ENCODE measurements at places on chromosomes 12 and 14.
A peak's percentile ranks its signal among the peaks of the same experiment; 100 is the strongest.

- DNase-seq = no peak
Observed at GRCh38 chr12:91379051-91379775, 196.6 kb upstream of the DCN start.

DNA sequence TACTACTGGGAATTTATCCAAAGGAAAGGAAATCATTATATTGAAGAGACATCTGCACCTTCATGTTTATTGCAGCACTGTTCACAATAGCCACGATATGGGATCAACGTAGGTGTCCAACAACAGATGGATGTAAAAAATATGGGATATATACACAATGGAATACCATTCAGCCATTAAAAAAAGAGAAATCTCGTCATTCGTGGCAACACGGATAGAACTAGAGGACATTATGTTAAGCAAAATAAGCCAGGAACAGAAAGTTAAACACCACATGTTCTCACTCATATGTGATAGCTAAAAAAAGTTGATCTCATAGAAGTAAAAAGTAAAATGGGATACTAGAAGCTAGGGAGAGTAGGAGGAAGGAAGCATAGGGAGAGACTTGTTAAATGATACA lies 82.9 kb upstream of the CLMN start:
- DNase-seq = no peak

- DNase-seq = no peak
Observed at GRCh38 chr12:94872007-94872653, 131.4 kb downstream of the NDUFA12 start.

DNA sequence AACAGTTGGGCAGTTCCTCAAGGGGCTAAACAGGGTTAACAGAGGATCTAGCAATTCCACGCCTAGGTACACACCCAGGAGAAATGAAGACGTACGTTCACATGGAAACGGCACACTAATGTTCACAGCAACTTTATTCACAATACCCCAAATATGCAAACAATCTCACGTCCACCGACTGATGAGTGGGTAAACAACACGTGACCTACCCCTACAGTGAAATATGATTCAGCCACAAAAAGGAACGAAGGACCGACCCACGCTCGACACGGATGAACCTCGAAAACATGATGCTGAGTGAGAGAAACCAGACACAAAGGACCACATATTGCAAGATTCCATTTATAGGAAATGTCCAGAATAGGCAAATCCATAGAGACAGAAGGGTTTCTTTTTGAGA lies 112.7 kb downstream of the NCOR2 start:
- DNase-seq = peak; percentile 54

- peak; percentile 7 for DNase-seq
Observed at GRCh38 chr12:100566887-100567637, 6.4 kb upstream of the GAS2L3 start.

DNA sequence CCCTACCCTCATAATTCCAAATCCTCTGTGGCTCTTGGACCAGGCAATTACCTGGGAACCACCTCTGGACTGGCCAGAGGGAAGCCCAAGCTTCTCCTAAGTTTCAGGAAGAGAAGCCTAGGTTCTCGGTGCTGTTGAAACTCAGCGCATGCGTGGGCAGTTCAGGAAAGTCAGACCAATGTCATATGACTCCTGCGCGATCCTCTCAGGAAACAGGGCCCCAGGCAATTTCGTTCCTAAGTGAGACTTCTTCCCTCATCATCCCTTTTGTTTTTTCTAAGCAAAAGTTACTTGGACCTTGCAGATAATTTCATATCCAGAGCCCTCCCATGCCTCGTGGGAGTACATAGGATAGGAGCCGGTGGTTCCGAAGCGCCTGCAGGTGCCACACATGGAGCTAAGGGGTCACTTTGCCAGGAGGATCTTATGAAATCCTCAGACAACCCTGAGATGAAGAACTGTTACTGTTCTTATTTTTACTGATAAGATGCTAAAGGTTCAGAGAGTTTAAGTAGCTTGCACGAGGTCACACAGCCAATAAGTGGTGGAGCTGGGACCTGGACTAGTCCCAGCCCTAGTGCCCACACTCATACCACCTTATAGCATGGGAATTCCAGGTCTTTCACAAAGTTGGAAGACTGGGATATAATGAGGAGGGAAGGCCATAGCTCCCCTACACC lies 168.2 kb downstream of the ZFP36L1 start:
- DNase-seq = no peak

GRCh38 chr14:91963465-91963864 lies 16.0 kb upstream of the FBLN5 start:
- DNase-seq = no peak

GRCh38 chr12:13114251-13115052 lies 11.0 kb upstream of the GSG1 start:
- DNase-seq = no peak

DNA sequence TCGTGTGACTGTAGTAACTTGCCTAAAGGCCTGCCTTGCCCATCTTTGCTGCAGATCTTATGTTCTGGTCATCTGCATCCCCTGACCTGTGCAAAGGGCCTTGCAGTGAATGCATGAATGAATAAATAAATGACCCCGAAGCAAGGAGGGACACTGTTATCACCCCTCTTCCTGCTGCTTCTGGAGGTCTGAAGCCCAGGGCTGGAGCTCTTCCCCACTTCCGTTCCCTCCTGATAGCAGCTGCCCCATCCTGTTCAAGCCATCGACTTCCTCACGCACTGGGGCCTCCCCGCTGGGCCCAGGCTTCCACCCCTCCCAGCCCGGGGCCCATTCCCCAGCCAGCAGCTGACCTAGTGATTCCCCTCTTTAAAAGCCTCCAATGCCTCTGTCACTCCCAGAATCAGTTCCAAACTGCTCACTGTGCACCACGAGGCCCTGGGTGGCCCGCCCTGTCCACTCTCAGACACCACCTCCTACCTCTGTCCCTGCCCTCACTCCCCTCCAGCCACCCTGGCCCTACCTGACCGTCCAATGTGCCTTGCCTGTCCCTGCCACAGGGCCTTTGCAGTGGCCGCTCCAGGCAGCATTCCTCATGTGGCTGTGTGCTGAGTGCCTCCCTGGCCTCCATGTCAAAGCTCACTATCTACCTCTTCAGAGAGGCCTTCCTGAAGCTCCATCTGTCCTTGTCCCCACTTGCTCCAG lies 78.6 kb downstream of the SCARB1 start:
- DNase-seq = no peak

- DNase-seq = no peak
Observed at GRCh38 chr12:27711317-27711682, 668 bp downstream of the MRPS35 start.

DNA sequence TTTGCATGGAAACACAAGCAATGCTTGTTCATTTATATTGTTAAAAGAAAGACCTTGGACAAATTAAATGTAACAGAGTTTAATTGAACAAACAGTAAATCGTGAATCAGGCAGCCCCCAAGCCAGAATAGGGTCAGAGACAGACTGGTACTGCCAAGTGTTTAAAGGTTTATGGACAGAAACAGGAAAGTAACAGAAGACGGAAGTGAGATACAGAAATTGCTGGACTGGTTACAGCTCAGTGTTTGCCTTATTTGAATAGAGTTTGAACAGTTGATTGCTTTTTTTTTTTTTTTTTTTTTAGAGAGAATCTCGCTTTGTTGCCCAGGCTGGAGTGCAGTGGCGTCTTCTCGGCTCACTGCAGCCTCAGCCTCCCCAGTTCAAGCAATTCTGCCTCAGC lies 50.3 kb downstream of the DAO start:
- DNase-seq = peak; percentile 47

DNA sequence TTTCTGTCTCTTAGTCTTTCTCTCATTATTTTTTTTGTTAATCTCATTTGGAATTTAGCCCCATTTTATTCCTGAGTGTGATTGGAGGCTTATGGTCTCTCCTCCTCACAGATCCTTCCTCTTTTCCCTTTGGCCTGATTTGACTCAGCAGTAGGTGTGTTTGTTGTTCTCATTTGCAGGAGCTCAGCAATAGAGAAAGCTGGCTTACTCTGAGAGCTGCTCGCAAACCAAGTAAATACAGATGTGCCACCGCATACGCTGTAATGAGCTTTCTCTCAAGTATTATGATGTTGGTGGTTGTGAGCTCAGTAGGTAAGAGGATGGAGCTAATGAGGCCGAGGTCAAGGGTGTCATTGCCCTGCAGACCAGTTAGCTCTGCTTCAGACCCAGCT lies 206.5 kb downstream of the ETV6 start:
- DNase-seq = no peak

DNA sequence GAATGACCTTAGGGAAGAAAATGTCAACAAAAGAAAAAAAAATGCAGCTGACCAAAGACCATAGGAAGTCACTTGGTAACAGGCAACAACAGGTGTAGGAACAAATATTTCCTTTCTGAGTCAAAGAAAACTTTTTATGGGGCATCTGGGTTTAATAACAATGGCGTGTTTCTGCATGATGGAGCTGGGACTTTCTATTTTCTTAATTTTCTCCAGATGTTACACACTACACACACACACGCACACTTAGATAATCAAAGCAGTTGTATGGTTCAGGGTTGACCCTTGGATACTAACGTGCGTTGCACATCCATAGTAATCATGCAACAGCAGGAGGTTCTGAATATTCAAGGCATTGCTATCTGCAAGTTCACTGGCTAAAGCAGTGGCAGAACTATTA lies 47.9 kb upstream of the NTF3 start:
- no peak for DNase-seq

DNA sequence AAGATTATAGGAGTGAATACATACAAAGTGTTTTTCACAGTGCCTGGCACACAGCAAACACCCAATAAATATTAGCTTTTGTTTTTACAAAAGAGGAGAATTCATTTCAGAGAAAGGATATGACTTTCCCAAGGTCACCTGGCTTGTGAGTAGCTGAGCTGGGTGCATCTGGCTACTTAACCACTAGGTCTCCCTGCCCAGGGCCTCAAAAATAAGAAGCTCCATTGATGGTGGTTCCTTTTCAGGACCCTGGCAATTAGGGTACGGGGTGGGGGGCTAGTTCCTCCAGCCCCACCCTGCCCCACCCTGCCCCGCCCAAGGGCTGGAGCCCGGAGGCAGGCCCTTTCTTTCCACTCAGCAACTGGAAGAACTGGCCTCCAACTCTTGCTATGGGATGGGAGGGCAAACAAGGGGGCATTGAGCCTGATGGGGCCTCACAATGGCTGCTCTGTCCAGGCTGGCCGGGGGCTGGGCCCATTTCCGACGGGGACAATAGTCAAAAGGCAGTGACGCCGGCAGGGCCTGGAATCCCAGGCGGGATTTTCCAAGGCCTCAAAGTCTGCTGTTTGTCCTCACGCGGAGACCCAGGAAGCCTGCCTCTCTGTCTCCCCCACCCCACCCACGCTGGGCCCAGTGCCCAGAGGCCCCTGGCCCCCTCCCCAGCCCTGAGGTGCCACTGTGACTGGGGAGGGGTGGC lies 8.2 kb upstream of the ATG101 start:
- DNase-seq = no peak

GRCh38 chr14:92644171-92644969 lies 104.1 kb downstream of the LGMN start:
- no peak for DNase-seq

DNA sequence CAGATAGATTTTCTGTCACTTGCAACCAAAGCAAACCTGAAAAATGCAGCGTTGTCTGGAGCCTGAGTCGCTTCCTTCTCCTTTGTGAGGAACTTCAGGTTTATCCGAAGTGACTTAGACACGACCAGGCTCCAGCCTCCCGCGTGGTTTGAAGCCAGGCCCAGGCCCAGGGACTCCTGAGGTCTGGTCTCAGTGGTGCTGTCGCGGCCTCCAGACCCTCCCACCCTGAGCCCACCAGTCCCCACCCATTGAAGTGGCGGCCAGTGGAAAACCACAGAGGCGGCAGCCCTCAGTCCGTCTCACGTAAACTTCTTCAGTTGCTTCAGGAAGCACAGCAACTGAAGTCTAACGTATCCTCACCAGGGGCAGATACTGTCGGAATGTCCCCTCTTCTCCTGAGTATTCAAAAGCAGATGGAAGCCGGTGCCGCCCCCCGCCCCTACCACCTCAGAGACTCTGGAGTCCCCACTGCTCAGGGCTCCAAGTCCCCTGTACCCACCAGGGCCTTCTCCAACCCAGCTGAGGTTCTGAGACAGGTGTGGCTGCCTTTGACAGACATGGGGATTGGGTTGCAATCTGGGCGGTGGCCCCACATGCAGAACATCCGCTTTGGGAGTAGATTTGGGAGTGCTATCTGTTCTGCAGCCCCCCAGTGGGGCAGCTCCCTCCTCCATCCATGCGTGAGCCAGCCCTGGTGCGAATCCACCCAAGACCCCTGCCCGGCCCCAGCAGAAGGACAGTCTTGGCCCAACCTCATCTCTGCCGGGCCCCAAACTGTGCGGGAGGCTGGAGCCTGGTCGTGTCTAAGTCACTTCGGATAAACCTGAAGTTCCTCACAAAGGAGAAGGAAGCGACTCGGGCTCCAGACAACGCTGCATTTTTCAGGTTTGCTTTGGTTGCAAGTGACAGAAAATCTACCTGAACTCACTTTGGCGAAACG lies 26.6 kb upstream of the GALNT9 start:
- no peak for DNase-seq

DNA sequence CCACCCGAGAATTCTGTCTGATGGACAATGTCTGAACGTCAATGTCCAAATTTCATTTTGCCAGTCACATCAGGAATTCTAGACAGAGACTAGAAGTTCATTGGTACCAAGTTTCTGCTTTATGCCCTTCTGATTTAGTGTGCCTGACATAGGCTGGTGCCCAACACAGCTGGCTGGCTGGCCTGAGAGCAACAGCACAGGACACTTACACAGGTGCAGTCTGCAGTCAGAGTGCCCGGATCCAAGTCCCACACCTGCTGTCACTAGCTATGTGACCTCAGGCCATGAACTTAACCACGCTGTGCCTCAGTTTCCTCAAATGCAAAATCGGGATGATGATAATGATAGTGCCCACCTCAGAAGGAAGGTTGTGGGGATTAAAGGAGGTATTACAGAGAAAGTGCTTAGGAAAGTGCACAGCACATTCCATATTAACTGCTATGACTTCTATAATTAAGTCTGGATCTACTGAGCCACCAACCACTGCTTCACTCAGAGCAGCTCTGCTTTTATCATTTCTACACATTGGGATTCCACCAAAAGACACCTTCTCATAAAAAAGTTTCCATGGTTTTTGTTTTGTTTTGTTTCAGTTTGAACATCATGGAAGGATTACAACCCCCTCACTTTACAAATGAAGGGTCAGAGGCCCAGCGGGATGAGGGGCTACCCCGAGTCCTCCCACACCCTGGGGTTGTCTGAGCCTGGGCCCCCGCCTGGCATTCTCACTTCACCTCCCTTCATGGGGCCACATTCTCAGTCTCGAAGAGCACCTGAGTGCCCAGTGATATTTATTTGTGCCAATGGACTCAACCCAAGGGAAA lies 168.8 kb upstream of the BCL2L14 start:
- DNase-seq = no peak

DNA sequence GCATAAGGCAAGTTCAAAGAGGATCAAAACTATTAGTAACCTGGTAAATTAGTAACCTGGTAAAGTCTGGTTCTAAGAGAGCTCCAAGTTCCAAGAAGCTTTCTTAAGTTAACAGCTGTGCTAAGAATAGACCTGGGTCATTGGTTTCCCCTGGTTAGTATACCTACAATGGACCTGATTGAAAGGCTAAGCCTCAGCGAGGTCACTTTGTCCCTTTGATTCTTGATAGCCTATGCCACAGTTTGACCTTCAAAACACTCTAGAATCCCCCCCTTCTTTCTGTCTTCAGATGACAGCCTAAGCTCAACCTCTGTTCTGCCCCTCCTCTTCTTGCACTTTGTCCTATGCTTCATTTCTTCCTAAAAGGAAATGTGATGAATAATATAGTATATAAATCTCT lies 53.0 kb downstream of the LLPH start:
- no peak for DNase-seq
